Activated CD8-positive, alpha-beta memory T cell treated with anti-CD3 and anti-CD28 coated beads for 1 hour (primary cell): ENCODE measurements at places on chromosomes 4 and X.

GRCh38 chr4:102569200-102569599, 68.0 kb downstream of the NFKB1 start:
- no peak for DNase-seq

- DNase-seq = no peak
Measured at GRCh38 chr4:99104153-99104552, 15.6 kb upstream of the ADH5 start.

DNA sequence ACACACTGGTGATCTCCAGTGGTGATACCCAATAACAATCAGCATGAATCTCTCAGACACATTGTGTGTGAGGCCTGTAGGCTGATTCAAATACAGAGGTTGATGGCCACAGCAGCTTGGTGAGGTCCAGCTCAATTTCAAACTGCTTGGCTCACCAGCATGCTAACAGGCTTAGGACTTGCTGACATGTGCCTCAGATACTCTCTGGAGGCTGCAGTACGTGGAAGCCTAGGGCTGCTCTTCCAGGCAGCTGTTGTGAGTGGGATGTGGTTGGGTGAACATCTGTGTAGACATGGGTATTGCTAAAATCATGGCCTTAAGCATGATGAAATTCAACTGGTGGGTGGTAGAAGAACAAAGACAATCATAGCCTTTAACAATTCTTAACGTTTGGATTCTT, 4.3 kb downstream of the CXCL9 start:
- DNase-seq = no peak

GRCh38 chr4:146465628-146466027, 56.1 kb downstream of the SLC10A7 start:
- no peak for DNase-seq

- no peak for DNase-seq
Measured at GRCh38 chr4:112884406-112884805, 165.0 kb upstream of the ANK2 start.

DNA sequence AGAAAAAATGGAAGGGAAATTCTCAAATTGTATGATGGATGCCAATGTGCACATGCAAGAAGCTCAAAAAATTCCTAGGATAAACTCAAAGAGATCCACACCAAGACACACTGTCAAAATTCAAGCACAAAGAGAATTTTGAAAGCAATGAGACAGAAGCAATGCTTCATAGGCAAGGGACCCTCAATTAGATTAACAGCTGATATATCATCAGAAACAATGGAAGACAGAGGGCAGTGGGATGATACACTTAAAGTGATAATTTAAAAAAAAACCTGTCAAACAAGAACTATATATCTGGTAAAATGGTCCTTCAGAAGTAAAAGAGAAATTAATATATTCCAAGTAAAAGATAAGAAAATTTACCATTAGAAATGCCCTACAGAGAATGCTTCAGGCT, 306.3 kb upstream of the PCDH7 start:
- no peak for DNase-seq

GRCh38 chr4:135418353-135418752, 1216.8 kb upstream of the PABPC4L start:
- DNase-seq = no peak

DNA sequence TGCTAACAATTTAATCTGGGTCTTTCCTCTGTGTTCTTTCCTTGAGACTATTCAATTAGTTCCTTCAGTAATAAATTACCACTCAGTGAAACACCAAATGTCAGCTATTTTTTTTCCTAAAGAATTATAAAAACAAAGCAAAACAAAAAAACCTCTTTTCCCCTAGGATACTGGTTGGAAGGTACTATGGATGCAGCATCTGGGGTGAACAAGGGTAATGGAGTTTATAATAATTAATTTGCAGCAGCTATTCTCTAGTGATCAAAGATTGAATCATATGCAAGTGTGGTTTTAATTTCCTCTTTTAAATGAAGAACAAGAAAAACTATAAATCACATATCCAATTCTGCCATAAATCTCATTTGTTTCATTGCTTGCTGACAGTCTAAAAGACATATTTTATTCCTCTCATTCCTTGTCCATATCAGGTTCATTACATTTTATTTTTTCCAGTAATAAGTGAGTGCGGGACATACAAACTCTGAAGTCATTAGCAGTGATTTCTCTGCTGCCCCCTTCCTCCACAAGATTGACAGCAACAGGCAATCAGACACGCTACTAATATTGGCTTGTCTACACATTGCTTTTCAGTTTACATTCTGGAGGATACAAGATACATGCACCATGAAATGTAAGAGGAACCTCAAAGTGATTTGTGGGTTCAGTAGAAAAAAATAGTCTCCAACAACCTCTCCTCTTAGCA, 1093.4 kb upstream of the SLIT2 start:
- DNase-seq = no peak

DNA sequence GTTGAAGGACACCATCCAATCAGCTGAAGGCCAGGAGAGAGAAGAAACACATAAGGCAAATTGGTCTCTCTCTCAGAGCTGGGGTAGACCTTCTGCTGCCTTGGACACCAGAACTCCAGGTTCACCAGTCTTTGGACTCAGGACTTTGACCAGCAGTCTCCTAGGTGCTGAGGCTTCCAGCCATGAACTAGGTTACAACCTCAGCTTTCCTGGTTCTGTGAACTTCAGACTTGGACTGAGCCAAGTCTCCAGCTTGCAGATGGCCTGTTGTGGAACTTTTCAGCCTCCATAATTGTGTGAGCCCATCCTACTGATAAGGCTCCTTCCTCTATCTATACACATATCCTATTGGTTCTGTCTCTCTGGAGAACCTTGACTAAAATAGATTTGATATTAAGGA, 20.6 kb upstream of the BBS12 start:
- DNase-seq = no peak

GRCh38 chr4:143559757-143560147, 46.2 kb downstream of the SMARCA5 start:
- DNase-seq = no peak

DNA sequence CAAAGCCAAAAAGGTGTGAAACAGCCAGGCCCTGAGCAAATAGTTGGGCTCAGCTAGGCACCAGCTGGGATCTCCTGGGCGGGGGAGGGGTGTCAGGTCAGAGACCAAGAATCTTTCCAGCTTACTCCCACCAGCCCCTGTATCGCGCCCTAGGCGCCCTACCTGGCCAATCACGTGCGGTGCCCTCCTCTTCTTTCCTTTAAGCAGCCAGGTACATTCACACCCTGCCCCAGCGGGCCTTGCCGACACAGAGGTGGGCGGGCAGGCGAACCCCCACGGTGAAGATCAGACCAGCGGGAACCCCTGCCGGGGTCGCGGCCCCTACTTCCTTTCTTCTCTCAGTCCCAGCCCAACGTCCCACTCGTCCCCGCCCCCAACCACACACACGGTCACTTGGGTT, 9.1 kb downstream of the ARHGAP36 start:
- no peak for DNase-seq

- DNase-seq = no peak
Measured at GRCh38 chrX:14015294-14015693, 14.4 kb downstream of the GEMIN8 start.

DNA sequence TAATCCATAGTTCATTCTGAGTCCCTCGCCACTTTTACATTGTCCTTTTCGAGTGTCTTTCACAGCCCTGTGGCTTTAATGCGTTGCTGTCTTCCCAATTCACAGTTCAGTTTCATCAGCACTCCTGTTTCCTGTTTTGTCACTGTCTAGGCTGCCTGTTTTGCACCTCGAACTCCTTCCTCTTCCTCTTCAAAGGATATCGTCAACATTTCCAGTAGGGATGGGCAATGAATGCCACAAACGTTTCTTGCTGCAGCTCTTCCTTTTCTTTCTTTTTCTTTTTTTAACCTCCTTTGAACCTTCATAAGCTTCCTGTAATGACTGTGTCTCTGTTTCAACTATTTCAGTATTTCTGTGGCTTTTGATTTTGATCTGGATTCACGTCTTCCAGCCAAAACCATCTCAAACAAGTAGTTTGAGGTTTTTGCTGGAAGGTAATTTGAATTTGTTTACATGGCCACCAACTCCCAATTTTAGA, 105.4 kb downstream of the ANXA3 start:
- no peak for DNase-seq

- no peak for DNase-seq
Measured at GRCh38 chr4:2400841-2401609, 17.4 kb downstream of the ZFYVE28 start.

DNA sequence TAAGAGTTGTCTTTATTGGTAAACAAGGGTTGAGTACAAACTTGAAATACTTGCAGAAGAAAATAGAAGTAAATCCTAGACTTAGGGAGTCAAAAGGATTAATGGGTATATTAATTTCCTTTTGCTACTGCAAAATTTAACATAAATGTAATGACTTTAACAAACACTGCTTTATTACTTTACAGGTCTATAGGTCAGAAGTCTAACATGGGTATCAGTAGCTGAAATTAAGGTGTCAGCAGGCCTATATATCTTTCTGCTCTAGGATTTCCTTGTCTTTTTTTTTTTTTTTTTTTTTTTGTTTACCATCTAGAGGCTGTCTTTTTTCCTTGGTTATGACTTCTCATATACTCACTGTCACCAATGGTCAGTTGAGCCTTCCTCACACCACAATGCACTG, 220.4 kb downstream of the GRID2 start:
- DNase-seq = no peak

GRCh38 chr4:60506061-60506460, 694.1 kb upstream of the ADGRL3 start:
- no peak for DNase-seq

- DNase-seq = no peak
Measured at GRCh38 chr4:90715242-90715641, 588.0 kb downstream of the CCSER1 start.

GRCh38 chrX:56113785-56114436, 118.2 kb upstream of the KLF8 start:
- DNase-seq = no peak

- DNase-seq = no peak
Measured at GRCh38 chr4:144739511-144740033, 93.6 kb downstream of the HHIP start.

DNA sequence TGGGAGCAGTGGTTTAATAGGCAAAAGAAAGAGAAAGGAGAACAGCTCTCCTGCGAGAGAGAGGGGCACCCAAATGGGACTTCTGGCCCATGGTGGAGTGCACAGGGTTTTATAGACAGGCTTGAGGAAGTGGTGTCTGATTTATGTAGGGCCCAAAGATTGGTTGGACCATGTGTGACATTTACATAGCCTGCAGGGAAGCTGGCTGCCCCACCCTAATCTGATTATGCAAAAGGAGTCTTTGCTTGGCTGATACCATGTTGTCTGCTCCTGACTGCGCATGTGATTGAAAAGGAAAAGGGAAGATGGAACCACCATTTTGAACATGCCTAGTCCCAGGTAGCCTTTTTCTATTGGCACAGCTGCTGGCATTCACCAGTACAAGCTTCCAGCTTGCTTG, 100.0 kb upstream of the DIPK2B start:
- no peak for DNase-seq

DNA sequence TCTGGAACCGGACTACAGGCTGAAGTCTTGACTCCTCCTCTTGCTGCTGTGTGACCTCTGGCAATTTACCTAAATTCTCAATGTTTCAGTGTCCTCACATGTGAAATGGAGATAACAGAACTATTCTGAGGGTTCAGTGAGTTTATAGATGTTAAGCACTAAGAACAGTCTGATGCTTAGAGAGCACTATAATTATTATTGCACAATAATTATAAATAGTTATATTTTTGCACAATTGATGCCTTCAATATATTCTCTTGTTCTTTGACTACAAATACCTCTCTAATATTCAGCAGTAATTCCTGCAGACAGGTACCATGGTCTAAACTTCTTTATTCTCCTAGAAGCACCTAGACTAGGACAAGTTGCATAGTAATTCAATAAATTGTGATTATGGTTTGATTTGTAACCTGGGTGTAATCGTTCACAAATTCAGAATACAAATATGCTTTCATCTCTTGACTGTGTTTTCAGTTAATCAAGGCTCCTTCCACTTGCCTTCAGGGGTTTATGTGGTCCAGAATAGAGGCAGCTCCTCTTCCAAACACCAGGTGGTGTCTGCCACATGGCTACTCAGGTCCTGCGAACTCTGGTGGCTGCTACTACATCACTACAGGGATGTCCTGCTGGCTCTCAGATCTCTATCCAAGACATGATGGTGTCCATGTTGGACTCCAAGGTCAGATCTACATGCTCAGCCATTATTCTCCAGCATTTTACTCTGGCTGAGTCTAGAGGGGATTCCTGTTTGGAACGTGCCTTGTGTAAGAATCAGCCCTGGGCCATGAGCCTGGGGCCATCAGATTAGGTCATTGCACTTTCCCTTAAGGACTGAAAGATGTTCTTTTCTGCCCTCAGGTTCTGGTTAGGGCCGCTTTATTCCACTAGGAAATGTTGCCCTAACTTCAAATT, 103.4 kb downstream of the QRFPR start:
- DNase-seq = no peak

DNA sequence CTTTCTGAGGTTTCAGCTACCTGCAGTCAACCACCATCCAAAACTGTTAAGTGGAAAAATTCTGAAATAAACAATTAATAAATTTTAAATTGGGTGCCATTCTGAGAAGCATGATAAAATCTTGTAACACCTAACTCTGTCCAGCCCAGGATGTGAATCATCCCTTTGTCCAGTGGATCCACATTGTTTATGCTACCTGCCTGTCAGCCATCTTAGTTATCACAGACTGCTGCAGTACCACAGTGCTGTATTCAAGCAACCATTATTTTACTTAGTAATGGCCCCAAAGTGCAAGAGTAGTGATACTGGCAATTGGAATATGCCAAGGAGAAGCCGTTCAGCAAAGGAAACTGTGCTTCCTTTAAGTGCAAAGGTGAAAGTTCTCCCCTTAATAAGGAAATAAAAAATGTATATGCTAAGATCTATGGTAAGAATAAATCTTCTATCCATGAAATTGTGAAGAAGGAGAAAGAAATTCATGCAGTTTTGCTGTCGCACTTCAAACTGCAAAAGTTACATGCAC, 20.6 kb downstream of the CAMK2D start:
- no peak for DNase-seq

DNA sequence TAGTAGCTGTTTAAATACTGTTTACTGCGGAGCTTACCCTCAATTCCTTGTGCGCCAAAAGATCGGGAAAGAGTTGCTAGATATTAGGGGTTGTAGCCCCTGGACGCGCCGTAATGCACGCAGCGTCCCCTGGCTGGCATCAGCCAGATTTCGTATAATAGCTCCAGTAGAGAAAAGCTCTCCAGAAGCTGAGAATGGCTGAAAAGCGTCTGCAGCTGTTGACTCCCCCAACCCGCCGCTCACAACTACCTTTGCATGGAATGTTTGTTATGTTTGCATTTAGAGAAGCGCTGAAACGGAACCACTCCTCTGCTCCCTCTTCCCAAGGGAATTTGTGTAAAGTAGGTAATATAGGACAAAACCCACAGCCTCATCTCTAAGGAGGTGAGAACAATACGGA, 3.7 kb downstream of the DOCK11 start:
- DNase-seq = no peak

- no peak for DNase-seq
Measured at GRCh38 chr4:141027421-141027820, 105.8 kb downstream of the RNF150 start.
